ENCODE measurements at places on chromosomes 7 and 10.

DNA sequence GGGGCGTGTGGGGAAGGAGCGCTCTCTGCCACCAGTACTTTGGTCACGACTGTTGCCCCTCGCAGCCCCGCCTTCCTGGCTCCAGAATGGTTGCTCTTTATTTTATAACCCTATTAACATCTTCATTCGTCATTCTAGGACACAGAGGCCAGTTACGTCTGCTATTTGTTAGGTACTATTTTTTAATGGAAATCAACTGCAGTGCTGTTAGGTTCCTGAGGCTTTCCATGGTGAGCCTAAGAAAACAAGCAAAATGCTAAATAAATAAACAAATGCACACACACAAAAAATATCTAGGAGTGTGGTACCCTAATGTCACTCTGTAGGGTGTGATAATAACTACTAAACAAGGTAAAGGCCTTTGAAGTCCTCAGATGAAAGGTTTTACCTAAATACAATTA lies 71.1 kb downstream of the SLC37A3 start:
- DNase-seq: no peak

GRCh38 chr7:81128011-81128410 lies 209.2 kb upstream of the SEMA3C start:
- DNase-seq: no peak

- DNase-seq: no peak
Measured at GRCh38 chr10:131041441-131041840, 270.1 kb downstream of the TCERG1L start.

- no peak for DNase-seq
Measured at GRCh38 chr7:103803631-103804030, 185.8 kb downstream of the RELN start.

- DNase-seq: no peak
Measured at GRCh38 chr7:112182749-112183148, 23.4 kb downstream of the DOCK4 start.

GRCh38 chr10:105656856-105657255 lies 1015.8 kb downstream of the SORCS3 start:
- DNase-seq: no peak

GRCh38 chr7:142134909-142135308 lies 23.4 kb downstream of the MGAM2 start:
- DNase-seq: no peak

DNA sequence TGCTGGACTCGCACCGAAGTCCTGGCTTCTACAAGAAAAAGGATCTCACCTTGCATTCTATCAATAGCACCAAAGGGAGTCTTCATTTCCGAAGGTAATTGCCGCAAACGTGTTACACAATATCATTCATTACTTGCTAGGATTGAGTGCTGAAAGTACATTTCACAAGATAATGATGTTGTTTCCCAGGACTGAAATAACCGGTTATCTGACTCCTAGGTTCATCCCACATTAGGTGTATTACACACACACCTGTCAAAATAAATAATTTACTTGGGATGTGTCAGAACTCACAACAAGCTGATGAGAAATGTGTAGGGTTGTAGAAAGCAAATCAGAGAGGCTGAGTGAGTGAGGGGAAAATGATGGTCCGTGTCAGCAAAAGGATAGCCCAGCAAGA lies 219.4 kb upstream of the RHOBTB1 start:
- DNase-seq: no peak

DNA sequence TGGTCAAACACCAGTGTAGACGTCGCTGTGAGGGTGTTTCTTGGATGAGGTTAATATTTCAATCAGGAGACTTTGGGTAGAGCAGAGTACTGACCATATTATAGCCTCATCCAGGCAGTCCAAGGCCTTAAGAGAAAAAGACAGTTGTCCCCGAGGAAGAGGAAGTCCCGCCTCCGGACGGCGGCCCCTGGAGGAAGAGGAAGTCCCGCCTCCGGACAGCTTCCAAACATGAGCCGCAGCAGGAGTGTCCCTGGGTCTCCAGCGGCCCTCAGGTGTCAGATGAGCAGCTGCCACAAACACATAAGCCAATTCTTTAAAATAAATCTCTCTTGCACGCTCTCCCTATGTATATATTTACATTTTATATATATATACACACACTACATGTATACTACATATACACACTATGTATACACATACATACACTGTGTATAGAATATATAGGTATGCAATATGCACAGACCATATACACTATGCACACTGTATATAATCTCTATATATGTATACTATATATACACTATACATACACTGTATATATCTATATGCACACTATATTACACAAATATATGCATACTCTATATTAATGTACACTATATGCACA lies 37.5 kb downstream of the PWWP2B start:
- DNase-seq: peak; percentile 37

GRCh38 chr7:1794888-1795542 lies 124.9 kb downstream of the ELFN1 start:
- no peak for DNase-seq

DNA sequence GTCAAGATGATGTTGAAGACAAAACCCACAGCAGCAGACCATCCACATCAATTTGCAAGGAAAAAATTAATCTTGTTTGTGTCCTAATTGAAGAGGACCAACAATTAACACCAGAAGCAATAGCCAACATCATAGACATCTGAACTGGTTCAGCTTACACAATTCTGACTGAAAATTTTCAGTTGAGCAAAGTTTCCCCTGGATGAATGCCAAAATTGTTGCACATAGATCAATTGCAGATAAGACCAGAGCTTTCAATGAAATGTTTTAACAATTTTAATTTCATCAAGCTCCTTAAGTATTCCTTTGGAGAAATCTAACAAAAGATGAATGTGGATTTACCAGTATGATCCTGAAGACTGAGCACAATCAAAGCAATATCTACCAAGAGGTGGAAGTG lies 168.6 kb downstream of the CTNNA3 start:
- DNase-seq: no peak

DNA sequence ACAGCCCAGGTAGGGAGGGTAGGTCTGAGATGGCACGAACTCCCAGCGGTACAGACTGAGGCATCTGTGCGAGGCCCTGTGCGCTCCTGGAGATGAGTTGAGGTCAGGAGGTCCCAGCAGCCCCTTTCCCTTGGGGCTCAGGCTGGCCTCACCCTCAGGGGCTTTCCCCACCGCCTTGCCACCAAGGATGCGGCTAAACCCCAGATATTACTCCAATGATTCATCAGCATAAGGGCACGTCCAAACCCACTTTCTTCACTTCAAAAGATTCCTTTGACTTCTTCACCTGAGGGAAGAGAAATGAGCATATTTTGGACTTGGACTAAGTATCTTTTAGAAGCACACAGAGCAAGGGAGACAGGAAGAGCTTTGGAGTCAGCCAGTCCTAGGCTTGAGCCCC lies 20.3 kb downstream of the UROS start:
- DNase-seq: no peak

DNA sequence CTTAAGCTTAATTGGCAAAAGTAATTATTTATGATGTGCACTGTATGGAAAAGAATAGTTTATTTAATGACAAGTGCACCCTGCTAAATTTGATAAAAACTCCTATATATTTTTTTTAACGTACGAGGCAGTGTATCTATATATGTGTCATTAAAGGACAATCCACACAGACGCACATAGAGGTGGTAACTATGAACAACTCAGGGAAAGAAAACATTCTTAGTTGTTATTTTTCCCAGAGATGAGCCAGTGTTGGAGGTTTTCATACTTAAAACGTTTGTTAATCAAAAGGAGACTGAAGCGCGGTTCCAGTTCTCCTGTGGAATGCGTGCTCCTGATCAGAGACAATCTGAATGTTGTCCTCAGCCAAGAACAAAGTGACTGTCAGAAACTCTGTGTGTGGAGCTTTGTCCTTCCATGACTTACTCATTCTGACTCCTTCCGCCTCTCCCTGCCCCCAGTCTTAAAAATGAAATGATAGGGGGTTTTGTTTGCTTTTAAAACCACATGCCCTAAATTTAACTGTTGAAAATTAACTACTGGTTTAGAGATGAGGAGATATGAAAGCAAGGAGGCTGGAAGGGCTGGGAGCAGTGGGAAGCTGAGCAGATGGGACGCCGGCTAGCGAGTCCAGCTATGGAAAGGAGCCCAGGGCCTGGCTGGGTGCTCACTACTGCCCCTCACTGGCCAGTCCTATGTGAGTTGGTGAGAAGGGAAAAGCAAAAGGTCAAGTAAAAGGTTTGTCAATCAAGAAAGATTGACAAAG lies 99.6 kb downstream of the SVIL start:
- no peak for DNase-seq

DNA sequence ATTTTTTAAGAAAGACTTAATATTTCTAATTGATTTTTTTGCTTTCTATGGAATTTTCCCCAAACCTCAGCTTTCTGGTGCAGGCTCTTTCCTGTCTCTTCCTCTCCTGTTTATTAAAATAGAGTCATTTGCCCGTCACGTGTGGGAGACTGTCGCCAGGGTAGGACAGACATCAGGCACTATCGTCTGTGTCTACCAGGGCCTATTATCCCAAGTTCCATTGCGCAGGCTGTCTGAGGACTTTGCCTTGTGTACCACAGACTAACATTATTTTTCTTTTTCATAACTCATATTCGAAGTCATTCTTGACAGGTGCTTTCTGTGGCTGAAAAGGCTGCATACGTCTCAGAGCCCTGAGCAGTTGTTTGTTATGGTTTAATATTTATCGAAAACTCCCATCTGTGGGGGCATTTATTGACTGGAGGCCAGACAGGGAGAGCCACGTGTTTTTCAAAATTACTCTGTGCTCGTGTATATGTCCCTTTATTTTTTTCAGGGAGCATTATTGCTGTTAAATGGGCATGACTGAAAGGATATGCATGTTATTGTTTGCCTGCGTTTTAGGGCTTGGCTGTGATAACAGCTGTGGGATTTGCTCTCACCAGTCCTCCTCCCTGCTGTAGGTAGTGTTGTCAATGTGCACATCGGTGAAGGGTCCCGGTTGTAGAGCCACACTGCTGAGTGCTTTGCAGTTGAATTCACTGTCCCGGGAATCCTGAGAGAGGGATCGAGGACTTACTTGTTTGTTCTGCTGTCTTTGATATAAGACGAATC lies 89.8 kb downstream of the CAMK1D start:
- no peak for DNase-seq

DNA sequence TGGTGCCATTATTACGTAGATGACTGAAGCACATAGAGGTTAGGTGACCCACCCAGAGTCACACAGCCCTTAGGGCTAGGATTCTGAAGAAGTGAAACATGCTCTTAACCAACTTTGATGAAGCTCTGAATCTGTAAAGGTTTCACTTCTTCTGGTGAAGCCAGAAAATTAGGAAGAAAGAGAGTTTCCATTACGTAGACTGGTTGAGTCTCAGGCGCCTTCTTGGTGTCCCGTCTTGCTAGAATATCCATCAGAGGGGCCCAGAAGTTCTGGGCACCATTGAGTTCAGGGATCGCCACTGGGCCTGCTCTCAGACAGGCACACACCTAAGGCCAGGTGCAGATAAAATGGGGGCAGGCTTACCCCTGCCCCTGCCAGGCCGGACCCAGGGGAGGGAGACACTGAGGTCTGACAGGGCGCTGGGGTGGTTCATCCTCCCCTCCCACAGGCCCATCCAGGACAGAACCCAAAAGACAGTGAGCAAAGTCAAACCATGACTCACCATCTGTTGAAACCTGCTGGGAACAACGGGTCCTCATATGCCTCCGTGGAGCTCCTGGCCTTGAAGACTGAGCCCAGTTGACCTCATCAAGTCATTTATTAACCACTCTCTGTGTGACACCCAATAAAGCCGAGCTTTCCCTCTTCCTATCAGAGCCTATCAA lies 33.2 kb downstream of the DRGX start:
- DNase-seq: no peak

- DNase-seq: no peak
Measured at GRCh38 chr10:130686689-130687300, 550.6 kb downstream of the GLRX3 start.

GRCh38 chr10:51699145-51699474 lies 285 bp downstream of the CSTF2T start:
- DNase-seq: no peak

GRCh38 chr10:60816628-60817397 lies 38.5 kb downstream of the CDK1 start:
- no peak for DNase-seq

GRCh38 chr10:110174816-110175215 lies 32.6 kb upstream of the MXI1 start:
- no peak for DNase-seq

DNA sequence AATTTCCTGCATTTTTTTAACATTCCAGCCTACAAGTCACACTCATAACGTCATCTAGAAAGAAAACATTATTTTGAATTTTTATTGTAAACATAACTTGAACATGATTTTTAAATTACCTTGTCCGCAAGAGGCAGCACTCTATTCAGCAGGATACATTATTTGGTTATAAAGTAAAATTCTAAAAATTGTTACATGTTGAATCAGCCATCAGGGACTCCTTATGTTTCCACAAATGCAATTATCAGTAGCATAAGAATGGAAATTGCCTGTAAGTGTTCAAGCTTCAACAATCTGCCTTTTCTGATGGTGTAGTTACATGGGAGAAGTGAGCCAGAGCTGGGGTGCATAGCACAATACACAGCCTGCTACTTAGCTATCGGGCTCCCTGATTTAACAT lies 97.5 kb downstream of the ZNF365 start:
- DNase-seq: no peak

GRCh38 chr7:72490301-72490700 lies 78.2 kb upstream of the CALN1 start:
- DNase-seq: no peak

GRCh38 chr7:89054361-89054760 lies 258.8 kb upstream of the TEX47 start:
- DNase-seq: no peak

DNA sequence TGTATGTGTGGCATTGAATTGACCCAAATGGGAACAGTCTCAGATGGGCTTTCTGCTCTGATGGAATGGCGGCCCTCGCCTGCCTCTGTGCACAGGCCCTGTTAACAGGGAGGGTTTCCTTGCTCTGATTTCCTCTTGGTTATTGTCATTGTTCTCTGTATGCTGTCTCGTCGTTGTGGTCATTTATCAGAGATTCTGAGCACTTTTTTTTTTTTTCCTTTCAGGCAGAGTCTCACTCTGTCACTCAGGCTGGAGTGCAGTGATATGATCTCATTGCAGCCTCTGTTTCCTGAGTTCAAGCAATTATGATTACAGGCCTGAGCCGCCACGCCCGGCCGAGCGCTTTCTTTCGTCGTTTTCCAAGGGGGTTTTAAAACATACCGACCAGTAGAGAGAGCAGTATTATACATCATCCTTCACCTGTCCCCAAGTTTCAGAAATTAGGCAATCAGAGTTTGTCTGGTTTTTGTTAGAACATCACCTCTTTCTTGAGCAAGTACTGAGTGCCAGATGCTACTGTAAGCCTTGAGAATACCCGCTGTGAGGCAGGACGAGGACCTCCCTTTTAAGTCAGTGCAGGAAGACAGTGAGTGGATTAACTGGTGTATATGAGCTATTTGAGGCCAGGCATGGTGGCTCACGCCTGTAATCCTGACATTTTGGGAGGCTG lies 6.5 kb downstream of the CHST12 start:
- no peak for DNase-seq
